ENCODE measurements at places on chromosomes 2 and 18.

DNA sequence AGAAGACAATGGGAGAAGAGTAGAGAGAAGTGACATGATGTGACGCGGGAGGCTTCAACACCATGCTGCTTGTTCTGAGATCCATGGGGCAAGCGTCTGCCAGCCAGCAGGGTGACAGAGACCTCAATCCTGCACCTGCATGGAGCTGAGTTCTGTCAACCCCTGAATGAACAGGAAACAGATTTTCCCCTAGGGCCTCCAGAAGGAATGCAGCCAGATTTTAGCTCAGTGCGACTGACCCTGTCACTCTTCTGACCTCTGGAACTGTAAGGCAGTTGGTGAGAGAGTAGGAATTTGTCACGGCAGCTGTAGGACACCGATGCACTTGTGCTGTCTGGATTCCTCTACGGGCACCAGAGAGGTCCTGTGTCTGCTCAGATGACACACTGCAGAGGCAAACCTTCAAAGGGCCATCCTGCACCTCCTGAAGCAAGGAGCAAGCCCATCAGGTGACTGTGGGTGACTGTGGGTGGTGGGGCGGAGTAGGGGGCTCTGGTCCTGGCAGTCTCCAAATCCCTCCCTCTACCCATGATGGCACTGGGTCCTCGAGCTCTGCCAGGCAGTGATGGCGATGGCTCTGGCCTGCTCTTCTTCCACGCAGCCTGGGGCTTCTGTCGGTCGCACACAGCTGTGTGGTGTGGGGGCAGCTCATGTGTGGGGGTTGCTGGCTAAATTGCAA, 194.3 kb upstream of the TWIST2 start:
- no peak for DNase-seq

GRCh38 chr2:178233428-178233827, 39.1 kb downstream of the OSBPL6 start:
- no peak for DNase-seq

GRCh38 chr18:22572341-22572740, 154.6 kb upstream of the CTAGE1 start:
- DNase-seq: no peak

- DNase-seq: no peak
These were observed 528.4 kb upstream of the SPHKAP start for GRCh38 chr2:228709788-228710371.

- no peak for DNase-seq
These were observed at the start of gene ANTXR1 for GRCh38 chr2:69013142-69013839. ANTXR1 (plus strand) TSS chr2:69013179; CDS start chr2:69013500, 321 bp downstream.

GRCh38 chr2:36468463-36469105, 113.0 kb downstream of the CRIM1 start:
- DNase-seq: no peak

- no peak for DNase-seq
These were observed 105.4 kb upstream of the LMAN1 start for GRCh38 chr18:59464486-59464885.

DNA sequence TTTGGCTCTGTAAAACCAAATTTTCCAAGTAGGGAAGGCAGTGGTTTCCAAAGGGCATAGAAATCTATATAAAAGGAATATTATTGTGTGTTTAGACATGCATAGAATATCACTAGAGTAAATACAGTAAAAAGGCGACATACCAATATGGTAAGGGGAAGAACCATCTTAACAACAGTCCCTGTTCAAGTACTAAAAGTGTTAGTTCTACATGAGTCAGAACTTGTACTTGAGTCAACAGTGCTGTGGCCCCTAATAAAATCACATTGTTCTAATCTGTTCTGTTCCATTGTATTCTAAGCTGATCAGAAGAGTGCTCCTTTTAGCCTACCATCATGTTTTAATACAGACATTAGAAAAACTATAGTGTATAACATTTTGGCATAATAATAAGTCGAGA, 36.1 kb upstream of the TNFRSF11A start:
- no peak for DNase-seq

- no peak for DNase-seq
These were observed 105.5 kb downstream of the NOL10 start for GRCh38 chr2:10584242-10584753.

GRCh38 chr2:14804902-14805301, 172.4 kb downstream of the LRATD1 start:
- no peak for DNase-seq

GRCh38 chr2:157572725-157573124, 55.9 kb downstream of the ACVR1C start:
- peak; percentile 58 for DNase-seq

- no peak for DNase-seq
These were observed 170.5 kb downstream of the CELF4 start for GRCh38 chr18:37395138-37395537.

DNA sequence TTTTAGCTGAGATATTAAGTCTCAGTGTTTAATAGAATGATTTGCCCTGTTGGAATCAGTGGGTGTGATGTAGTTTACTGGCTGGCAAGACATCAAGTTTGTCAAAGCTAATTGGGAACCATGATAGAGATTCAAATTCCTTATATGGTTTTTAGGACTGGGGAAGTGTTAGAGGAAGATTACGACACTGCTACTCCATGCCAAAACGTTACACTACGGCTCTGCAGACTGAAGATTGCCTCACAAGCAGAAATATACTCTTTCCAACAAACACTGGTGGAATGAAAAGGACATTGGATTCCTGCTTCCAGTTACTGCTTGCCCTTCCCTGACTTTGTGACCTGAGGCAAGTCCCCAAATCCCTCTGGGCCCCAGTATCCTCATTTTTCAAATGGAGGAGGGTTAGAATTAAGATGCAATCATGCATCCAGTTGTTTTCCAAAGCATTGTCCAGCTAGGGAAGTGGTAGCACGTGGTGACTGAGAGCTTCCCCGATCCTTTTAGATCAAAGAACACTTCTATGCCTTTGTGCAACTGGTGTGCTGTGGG, 147.6 kb downstream of the CDC42EP3 start:
- no peak for DNase-seq

- DNase-seq: no peak
These were observed 154.9 kb downstream of the CSRNP3 start for GRCh38 chr2:165624470-165624800.

DNA sequence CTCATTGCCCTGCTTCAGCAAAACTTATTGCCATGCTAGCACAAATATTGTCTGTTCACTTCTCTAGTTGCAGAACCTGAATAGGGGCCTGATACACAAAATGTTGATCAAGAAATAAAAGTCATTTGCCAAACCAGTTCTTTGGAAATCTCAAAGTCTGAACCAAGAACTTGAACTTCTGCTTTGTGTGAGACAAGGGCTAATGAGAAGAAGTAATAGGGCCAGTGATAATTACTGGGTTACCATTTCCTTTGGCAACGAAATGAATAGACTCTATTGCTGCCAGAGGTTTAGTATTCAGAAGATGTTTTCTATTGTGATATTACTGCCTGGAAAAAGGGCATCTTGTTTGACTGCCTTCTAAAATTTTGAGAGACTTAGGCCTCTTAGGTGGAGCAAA, 35.0 kb downstream of the TMEFF2 start:
- DNase-seq: no peak

DNA sequence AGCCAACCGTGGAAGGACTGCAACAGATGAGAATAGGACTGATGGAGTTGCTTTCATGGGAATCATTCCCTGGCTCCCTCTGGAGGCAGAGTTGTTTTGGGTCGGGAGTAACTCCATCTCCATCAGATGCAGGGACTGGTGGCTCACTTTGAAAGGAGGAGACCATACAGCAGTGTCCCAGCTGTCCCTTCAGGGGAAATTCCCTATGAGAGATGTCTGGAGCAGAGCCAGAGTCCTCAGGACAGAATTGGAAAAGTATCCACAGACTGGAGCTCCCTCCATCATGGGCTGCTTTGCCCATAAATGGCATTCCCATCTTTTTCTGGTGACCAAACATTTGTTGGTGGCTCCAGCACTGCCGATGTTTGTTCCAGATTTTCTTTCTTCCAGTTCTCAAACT, 144.3 kb downstream of the NCK2 start:
- DNase-seq: no peak

- DNase-seq: no peak
These were observed 85.8 kb downstream of the PLCL1 start for GRCh38 chr2:197890168-197890567.

DNA sequence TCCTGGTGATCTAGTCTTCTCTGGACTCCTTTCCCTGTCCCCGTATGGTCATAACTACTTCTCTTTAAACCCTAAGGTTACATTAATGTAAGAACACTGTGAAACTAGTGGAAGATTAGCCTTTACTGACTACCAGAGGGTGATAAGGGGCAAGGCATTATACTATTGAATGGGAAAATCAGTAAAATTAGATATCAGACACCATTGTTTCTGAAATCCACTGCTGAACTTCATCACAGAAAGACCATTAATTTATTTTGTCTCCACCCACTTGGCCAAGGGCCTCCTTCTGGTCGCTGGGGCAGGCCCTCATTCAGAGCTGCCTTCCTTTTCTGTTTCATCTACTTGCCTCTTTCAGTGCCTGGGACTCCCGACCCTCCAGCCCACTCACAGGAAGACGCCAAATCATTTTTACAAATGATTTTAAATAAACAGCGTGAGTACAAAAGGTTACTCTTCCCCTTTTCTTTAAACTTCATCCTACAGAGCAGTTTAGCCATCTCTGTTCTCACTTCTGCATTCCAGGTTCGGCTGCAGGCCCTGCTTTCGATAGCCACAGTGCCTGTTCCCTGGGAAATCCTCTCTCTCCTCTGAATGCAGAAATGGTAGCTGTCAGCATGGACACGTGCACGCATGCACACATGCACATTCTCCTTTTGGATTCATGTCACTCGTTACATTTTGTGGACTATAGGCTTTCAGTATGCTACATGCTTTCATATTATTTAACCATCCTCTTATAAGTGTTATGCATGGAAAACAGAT, 70.3 kb upstream of the DOCK10 start:
- no peak for DNase-seq

GRCh38 chr2:166017208-166017607, 63.6 kb upstream of the TTC21B start:
- DNase-seq: no peak

GRCh38 chr2:143175438-143175837, 46.2 kb downstream of the ARHGAP15 start:
- DNase-seq: no peak

DNA sequence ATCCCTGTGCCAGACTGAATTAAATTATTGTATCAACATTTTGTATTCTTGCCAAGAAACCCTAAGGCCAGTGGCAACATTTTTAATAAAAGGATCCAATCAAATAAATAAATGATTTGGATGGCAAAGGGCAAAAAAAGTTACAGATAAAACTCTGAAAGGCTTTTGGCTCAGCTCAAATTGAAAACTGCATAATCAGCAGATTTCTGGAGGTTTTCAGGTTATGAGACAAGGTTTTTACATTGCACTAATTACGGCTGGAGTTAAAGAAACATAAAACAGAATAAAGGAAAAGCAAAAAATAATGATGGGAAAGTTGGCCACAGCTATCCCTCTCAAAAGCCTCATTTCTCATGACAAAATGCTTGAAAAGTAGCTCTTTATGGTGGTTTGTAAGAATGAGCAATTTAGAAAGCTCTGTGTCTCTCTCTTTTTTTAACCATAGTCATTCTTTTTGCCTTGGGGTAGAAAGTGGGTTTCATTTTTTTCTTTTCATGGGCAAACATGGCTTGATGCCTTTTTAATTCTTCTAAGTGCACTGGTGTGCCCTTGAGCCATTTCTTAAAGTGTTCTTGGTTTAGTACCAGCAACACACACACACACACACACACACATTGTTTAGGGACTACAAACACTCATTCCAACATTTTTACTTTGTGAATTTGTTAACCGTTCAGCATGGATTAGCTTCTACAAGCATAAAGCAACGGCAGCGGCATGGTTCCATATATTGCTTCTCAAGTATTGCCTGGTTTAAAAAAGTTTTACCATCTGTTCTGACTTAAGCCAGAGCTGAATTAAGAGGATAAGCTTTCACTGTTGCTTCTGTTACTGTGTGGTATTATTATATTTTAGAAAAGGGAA, 747.1 kb upstream of the FSHR start:
- DNase-seq: no peak

DNA sequence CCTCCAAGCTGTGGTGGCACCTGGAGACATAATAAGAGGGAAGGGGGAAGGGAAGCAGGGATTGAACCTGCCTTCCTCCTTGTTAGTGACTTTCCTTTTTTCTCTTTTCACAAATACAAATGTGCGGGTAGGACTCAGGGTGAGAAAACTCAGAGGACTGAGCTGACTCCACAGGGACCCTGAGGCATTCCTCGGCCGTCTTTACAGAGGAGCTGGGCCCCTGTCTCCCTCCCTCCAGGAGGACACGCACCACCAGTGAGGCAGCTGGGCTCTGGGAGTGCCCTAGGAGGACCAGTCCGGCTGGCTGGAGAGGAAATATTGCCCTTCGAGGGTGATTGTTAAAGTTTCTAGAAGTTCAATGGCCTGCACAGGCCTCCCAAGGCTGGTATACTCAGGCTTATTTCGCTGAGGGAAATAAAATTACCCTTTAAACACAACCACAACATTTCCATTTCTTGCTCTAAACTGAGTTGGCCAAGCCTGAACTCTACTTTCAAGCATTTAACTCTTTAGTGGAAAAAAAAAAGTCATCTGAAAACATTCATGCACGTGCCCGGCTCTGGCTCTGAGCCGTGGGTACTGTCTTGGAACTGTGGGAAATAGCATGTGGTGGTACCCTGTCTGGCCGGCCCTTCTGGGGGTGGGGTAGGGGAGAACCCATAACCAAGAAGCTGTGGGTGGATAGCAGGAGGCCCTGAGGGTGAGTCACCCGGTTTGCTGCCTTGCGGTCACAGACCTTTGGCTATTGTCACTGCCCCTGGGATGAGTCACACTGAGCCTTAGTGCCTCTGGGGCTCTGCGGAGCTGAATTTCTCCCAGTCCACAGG, 116.0 kb downstream of the COPS8 start:
- DNase-seq: no peak

DNA sequence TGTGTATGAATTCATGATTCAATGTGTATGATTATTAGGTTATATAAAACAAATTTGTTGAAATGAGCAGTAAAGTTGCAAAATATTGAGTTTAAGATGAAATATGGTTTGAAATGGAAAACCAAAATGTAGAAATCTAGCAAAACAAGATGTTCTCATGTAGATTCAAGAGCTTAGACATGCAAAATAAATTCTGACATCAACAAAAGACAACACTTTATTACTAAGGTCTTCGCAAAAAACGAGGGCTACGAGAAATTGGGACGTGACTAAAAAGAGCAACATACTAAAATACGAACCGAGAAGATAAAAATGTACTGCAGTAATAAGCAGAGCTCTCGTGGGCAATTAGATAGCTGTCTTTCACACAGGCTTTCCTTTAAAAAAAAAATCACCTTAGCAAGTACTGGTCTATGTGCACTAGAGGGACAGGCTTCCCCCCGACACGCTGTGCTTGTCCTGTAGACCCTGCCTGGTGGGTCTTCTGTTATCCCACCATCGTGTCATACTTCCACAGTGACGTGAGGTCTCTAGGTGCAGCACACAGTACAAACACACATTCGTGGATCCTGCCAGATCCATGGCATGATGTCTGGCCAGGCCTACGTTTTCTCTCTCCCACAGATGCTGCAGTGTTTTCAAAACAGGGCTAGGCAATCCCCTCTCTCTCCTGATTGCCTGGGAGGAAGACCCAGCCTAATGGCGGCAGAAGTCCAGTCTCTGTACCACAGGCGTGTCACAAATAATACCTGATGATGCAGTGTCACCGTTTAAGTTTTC, 240.8 kb downstream of the TCF4 start:
- DNase-seq: no peak

- no peak for DNase-seq
These were observed 28.8 kb downstream of the FBLN7 start for GRCh38 chr2:112166806-112167499.

Data from NAMALWA (cell line).